ENCODE measurements at places on chromosomes 12 and 14.

DNA sequence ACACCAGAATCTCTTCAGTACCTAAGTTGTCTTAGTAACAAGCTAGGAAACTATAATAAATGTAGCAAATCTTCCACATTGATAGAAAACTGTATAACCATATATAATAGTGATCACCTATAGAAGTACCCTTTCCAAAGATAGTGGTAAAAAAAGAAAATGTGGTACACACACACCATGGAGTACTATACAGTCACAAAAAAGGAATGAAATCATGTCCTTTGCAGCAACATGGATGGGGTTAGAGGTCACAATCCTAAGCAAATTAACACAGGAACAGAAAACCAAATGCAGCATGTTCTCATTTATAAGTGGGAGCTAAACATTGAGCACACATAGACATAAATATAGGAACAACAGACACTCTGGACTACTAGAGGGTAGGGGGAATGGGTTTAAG, 90.5 kb downstream of the SLC25A21 start:
- DNase-seq = no peak

- no peak for DNase-seq
These were observed 6.3 kb downstream of the RNF10 start for GRCh38 chr12:120540445-120540844.

- DNase-seq = no peak
These were observed 21.7 kb upstream of the VPS37B start for GRCh38 chr12:122917507-122918121.

DNA sequence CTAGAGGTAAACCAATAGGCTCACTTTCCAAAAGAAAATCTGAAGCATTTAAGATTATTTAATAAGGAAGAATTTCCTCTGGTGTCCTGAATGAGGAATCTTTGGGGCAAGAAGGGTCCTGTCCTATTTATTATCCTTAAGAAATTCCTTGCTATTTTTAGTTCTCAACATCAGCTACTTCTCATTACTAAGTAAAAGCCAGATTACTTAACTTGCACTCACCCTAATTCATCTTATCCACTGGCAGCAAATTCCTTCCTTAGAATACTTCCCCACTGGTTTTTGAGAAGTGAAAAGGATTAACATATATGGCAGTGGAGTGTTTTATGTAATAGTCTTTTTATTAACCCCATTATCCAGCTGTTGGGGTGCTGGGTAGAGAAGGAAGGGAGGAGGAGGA, 767.7 kb downstream of the DIO2 start:
- no peak for DNase-seq

GRCh38 chr12:49671031-49671765, 36.0 kb downstream of the FMNL3 start:
- no peak for DNase-seq
